Activated CD8-positive, alpha-beta T cell treated with anti-CD3 and anti-CD28 coated beads for 36 hours (primary cell): ENCODE measurements at places on chromosomes 5 and 9. TPM values are rescaled to one million over a fixed set of nuclear protein-coding genes. Genes with fewer than 3 reads are reported as not detected.
A peak's percentile ranks its signal among the peaks of the same experiment; 100 is the strongest.

- no peak for DNase-seq
Observed at GRCh38 chr5:120988941-120989340, 524.8 kb downstream of the PRR16 start.

The SH3PXD2B gene
- 0.38 TPM for total RNA-seq

DNA sequence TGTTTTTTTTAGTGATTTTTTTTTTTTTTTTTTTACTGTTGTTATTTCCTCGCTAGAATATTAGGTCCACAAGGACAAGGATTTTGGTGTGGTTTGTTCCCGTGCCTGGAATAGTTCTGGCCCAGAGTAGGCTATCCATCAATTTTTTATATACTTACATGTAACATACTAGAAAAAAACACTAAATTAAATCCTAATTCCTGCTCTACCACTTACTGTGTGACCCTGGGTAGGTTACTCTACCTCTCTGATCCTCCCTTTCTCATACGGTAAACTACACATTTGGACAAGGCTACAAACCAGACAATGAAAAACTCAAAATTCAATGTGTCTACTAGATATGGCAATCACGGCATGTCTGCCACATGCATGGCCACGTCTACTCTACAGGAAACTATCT lies 141.3 kb upstream of the ABCA1 start:
- no peak for DNase-seq

The TMEM215 gene
- not detected for total RNA-seq

The DOLK gene
- 5.7 TPM for total RNA-seq

GRCh38 chr5:149037817-149038216 lies 25.0 kb downstream of the SH3TC2 start:
- DNase-seq, result peak; percentile 63

The GRIN3A gene
- total RNA-seq, result not detected

- peak; percentile 39 for DNase-seq
Observed at GRCh38 chr5:151221574-151221973, 2.3 kb downstream of the CCDC69 start.

The GIN1 gene
- 11.7 TPM for total RNA-seq

DNA sequence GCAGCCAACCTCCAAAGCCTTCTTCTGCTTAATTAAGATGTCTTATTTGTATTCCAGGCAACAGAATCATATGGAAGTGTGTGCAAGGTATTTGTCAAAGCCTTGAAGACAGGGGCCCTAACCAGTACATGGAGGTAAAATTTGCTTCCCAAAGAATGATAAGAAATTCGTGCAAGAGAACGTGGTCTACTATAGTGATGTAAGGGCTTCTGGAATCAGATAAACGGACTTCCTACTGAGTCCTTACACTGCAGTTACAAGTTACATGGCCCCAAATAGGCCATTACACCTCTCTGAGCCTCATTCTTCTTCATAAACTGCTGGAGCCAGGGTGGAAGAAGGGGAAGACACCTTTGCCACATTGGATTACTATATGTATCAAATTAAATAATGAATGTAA lies 15.9 kb upstream of the ISOC1 start:
- no peak for DNase-seq

The CCDC192 gene
- total RNA-seq, result not detected

- DNase-seq, result no peak
Observed at GRCh38 chr9:130535818-130536521, 43.4 kb upstream of the FUBP3 start.

GRCh38 chr5:45691656-45692055 lies 4.5 kb downstream of the HCN1 start:
- no peak for DNase-seq

DNA sequence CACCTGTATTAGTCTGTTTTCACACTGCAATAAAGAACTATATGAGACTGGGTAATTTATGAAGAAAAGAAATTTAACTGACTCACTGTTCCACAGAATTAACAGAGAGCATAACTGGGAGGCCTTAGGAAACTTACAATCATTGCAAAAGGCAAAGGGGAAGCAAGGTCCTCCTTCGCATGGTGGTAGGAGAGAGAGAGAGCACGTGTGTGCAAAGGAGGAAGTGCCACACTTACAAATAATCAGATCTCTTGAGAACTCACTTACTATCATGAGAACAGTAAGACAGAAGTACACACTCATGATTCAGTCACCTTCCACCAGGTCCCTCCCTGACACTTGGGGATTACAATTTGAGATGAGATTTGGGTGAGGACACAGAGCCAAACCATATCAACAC lies 258.7 kb downstream of the TRIM32 start:
- no peak for DNase-seq

DNA sequence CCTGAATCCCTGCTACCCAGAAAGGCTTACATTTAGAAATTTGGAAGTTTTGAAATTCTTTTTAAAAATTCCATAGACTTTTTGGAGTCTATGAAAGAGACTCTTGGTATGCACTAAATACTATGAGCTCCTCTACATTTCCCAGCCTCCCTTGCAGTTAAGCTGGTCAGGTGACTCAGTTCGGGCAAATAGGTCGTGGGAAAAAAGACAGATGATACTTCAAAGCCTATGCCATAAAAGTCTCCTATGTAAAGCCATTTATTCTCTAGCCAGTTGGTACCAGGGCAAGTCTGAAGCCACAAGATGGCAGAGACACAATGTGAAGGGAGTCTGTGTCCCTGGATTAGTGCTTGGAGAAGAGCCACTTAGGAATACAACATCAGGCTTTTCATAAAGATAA lies 101.8 kb downstream of the BOD1 start:
- no peak for DNase-seq

DNA sequence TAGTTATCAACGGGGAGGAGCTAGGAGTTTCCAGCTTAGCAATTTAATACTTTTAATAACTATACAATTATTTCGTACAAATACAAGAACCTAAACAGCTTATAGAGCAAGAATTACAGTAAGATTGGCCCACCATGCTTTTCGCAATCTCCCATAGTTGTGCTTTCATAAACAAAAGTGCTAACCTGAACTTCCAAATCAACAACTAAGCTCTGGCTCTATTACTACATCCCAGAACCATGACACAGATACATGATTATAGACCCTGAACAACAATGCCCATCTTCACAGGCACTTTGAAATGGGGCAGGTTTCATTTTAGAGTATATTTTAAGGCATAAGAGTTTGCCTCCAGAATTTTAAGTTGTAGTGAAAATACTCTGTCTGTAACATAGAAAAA lies 203.5 kb downstream of the DMRTA1 start:
- no peak for DNase-seq

DNA sequence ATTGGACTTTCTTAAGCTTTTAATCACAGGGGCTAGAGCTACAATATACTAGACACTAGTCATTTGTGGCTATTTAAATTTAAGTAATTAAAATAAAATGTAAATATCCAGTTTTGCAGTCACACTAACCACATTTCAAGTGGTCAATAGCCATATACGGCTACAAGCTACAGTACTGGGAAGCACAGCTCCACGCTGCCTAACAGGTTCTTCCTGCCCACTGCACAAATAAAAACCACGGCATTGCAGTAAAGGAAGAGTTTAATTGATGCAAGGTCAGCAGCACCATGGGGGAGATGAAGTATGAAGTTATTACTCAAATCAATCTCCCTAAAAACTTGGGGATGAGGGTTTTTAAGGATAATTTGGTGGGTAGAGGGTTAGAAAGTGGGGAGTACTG lies 134.1 kb downstream of the LURAP1L start:
- no peak for DNase-seq

- DNase-seq, result no peak
Observed at GRCh38 chr5:71996789-71997188, 110.5 kb upstream of the MAP1B start.

- DNase-seq, result no peak
Observed at GRCh38 chr5:131005963-131006684, 158.9 kb downstream of the HINT1 start.

GRCh38 chr5:59342181-59342580 lies 551.3 kb downstream of the PDE4D start:
- DNase-seq, result no peak

The C5orf58 gene
- total RNA-seq, result not detected

DNA sequence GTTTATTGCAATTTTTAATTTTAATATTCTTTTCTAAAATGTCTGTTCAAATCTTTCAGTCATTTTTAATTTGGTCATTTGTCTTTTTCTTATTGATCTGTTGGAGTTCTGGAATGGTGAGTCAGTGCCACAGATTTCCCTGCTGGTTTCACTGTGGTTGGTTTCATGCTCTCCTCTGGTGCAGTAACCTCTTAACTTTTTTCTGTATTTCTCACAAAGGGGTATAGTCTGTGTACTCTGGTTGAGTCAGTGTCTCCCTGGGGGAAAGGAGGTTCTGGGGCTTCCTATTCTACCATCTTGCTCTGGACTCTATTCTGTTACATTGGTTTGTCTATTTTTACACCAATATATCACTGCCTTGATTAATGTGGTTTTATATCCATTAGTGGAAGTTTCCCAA lies 178.8 kb downstream of the CSNK1G3 start:
- DNase-seq, result no peak

GRCh38 chr5:149820536-149821510 lies 90.7 kb downstream of the PPARGC1B start:
- no peak for DNase-seq

- DNase-seq, result no peak
Observed at GRCh38 chr5:179238628-179238970, 106.7 kb downstream of the ADAMTS2 start.

GRCh38 chr5:175211956-175212756 lies 231.8 kb downstream of the DRD1 start:
- DNase-seq, result no peak

The HTR4 gene
- not detected for total RNA-seq

DNA sequence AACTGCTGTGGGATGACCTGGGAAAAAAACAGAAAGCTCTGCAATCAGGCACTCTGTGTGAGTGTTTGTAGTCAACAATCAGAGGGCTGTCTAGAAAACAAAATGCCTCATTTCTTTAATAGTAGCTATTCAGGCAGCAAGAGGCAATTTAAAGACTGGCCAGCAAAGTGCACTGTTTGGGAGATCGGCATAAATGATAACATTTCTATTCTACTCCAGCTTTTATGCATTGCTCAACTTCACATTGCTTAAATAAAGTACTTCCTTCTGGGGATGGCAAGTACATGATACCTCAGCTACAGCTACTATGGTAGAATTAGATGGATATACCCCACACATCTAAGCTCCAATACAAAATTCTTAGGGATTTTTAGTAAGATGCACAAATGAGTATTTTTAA lies 193.1 kb downstream of the DCP2 start:
- no peak for DNase-seq

The SPATA31A3 gene
- not detected for total RNA-seq

The BTNL3 gene
- not detected for total RNA-seq

GRCh38 chr5:155480731-155481131 lies 467.2 kb downstream of the KIF4B start:
- DNase-seq, result no peak

The LHX6 gene
- 0.07 TPM for total RNA-seq

- DNase-seq, result no peak
Observed at GRCh38 chr5:173317091-173317730, 11.0 kb downstream of the STC2 start.

- no peak for DNase-seq
Observed at GRCh38 chr5:142612494-142613270, 73.2 kb downstream of the FGF1 start.

The FGF1 gene
- not detected for total RNA-seq

DNA sequence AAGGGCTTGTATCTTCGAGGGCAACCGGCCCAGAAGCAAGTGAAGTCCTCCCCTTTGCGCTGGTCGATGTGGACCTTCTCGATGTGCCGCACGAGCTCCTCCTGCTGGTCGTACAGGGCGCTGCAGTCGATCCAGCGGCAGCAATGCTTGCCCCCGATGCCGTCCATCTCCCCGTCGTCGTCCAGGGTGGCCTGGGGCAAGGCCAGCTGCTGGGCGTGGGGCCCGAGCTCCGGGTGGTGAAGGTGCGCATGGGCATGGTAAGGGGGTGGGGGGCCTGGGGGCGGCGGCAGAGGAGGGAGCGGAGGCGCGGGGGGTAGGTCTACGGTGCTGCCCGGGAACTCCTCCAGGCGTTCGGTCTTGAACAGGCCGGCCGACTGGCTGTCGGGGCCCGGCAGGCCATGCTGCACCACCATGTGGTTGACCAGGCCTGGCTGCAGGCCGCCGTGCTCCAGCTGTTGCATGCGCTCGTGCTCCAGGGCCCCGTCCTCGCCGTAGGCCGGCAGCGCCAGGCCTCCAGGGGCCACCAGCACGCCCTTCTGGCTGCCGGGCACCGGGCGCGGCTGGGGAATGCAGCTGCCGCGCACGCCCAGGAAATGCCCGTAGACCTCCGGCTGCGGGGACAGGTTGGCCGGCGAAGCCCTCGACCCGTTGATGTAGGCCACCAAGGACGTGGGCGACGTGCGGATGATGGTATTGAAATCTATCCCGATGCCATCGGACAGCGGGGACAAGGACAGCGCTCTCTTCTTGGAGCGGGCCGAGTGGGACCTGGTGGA lies 181.8 kb downstream of the GLIS3 start:
- peak; percentile 54 for DNase-seq

DNA sequence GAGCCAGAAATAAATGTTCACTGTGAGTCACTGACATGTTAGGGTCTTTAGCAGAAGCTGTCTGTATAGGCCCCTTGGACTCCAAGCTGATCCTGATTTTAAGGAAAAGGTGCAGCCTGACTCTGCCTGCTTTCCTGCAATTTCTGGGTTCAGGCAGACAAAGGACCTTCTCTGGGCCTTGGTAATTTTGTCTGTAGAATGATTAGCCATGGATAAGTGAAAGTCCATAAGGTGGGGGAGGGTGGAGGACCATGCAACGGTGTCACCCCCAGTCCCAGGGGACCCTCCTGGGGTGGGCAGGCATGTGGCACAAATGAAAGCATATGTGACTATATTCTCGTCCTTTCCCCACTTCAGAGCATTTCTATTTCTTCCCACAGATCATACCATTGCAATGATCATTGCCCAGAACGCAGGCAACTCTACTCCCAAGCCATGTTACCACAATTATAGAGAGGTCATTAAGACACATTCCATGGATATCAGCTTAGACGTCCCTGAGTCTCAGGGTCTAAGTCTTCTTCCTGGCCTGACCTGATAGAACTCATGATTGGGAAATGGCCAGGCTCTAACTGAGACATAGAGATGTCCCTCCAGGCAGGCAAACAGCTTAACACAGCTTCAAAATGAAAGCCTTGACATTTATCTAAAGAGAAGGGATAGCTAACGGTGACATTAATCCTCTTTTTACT lies 157.9 kb upstream of the ALDH1B1 start:
- no peak for DNase-seq

DNA sequence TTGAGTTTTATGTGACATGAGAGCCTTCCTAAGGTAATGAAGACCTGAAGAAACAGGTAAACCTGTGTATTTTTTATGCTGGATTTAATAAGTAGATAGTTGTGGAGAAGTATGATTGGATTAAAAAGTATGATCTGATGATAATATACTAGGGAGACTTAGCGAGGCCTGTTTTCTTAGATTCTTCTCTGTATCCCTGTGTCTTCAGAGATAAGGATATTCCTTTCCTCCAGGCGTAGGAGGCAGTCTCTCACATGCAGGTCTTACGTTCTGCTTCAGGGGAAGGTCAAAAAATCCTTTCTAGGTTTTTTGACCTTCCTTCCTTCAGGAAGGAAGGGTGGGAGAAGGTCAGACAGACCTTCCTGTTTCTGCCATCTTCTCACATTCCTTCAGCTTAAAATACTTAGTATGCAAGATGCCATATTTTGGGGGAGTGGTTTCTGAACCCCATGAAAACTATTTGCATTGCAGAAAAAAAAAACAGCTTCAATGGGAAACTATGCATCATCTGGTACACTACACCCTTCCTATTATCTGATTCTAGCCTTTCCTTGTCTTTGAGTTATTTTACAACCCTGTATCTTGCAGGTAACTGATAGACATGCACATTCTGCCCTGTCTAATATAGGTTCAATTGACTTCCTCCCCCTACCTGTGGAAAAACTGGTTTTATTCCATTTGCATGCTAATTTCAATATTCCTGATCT lies 57.3 kb upstream of the ZNF608 start:
- no peak for DNase-seq

The IL13 gene
- total RNA-seq, result 4.8 TPM
